ENCODE measurements at places on chromosomes 5 and 9.

DNA sequence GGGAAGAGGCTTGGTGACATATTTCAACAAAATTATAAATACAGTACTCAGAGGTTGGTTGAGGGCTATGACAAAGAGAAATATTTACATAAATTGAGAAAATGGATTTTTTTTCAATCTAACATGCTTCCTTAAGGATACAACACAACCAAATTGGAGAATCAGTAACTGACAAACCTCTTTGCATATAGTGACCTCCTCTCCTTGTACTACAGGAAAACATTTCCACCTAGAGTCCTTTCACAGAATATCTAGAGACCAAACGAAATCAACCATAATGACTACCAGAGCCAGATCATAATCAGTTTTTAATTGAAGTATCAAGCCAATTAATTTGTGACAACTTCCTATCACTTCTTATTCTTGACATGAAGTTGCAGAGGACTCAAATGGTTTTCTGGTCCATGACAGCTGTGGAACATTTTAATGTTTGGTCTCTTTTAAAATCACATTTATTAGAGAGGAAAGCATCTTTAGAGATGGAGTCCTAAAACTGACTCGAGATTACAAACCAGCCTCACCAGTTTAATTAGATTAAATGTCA, 1636.5 kb upstream of the C9orf72 start:
- no peak for DNase-seq

GRCh38 chr9:135968601-135969000, 7.4 kb upstream of the UBAC1 start:
- DNase-seq = no peak

GRCh38 chr5:93598091-93599000, 15.3 kb downstream of the NR2F1 start:
- no peak for DNase-seq

GRCh38 chr5:132501961-132502931, 11.7 kb upstream of the IRF1 start:
- DNase-seq = no peak

GRCh38 chr5:169867347-169867746, 112.9 kb downstream of the INSYN2B start:
- no peak for DNase-seq

DNA sequence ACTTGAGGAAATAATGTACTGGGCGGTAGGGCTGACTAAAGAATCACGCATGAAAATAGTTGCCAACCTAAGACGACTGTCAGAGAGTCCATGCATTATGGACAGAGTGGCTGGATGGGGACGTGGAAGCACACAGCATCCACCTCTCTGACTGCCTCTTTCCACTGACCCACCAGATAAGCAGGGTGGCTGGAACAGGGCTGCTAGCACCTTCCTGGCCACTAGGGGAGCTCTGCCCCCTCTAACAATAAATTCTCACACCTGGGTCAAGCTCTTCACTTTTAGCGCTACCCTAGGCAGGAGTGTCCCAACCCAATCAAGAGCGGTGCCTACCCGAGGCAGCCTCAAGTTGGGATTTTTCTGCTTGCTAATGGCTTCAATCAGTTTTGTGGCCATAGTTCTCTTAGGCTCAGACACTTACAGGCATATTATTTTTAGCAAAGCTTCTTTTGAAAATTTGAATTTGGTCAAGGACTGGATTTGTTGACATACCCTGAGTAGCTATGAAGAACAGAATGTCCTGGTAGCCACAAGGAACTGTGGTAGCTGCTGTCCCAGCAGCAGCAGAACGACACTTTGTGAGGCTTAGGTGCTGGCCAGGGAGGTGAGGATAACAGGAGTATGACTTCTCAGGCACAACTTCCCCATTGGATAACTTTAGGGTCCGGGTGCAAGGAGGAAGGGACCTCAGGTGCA, 6.9 kb upstream of the TPM2 start:
- peak; percentile 34 for DNase-seq

GRCh38 chr9:70494221-70494620, 79.8 kb upstream of the KLF9 start:
- DNase-seq = no peak

GRCh38 chr9:133822430-133823065, 84.4 kb upstream of the SARDH start:
- no peak for DNase-seq

GRCh38 chr9:120733190-120733589, 18.9 kb upstream of the MEGF9 start:
- no peak for DNase-seq

- DNase-seq = no peak
Measured at GRCh38 chr5:16742938-16743337, 126.1 kb upstream of the RETREG1 start.

DNA sequence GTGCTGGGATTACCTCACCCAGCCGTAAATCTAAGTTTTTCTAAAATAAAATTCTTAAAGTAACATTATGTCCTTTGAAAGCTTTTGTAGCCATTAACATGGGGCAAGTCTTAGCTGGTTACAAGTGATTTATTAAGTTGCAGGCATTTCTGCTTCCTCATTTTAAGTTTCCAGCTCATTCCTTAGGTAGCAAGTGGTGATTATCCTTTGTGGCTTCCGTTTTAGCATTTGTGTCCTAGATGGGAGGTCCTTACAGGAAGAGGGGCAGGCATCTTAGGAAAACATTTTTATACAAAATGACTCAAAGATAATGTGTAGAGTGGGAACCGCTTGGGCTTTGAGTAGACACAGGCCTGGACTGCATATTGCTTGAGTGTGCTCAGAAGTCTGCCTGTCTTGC, 35.0 kb upstream of the ROPN1L start:
- DNase-seq = no peak

DNA sequence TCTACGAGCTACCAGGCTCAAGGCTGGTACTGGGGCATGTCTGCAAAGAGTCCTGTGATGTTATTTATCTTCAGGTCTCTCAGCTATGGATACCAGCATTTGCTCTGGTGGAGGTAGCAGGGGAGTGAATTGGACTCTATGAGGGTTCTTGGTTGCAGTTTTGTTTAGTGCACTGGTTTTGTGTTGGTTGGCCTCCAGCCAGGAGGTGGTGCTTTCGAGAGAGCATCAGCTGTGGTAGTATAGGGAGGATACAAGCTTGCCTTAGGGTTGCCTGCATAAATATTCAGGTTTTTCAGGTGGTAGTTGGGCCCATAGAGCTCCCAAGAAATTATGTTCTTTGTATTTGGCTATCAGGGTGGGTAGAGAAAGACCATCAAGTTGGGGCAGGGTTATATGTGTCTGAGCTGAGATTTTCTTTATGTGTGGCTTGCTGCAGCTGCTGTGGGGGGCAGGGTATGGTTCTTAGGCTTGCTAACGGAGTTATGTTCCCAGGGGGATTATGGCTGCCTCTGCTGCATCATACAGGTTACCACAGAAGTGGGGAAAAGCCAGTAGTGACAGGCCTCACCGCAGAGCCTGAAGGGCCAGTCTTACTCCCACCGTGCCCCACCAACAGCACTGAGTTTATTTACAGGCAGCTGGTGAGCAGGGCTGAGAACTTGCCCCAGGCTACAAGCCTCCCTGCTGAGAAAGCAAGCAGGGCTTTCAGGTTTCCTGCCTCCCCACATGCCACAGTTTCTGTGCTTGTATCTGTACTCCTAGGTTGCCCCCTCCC, 9.7 kb upstream of the RIOK2 start:
- DNase-seq = no peak

DNA sequence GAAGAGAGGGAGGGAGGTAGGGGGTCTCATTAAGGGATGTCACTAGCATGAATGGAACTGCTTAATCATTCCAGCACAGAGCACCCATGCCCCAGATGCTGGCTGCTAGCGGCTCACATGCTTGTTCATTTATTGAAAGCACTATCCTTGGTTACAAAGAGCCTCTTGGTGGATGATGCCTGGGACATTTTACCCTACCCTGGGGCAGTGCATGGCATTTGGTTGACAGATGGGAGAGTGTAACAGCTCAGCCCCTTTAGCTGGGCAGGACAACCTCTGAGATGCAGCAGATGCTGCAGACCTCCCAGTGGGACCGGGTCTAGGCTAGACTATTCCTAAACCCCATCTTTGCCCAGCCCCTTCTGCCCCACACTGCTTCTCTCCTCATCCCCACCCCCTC, 46.9 kb upstream of the TCERG1 start:
- no peak for DNase-seq

- no peak for DNase-seq
Measured at GRCh38 chr9:135950135-135950682, 11.0 kb downstream of the UBAC1 start.

DNA sequence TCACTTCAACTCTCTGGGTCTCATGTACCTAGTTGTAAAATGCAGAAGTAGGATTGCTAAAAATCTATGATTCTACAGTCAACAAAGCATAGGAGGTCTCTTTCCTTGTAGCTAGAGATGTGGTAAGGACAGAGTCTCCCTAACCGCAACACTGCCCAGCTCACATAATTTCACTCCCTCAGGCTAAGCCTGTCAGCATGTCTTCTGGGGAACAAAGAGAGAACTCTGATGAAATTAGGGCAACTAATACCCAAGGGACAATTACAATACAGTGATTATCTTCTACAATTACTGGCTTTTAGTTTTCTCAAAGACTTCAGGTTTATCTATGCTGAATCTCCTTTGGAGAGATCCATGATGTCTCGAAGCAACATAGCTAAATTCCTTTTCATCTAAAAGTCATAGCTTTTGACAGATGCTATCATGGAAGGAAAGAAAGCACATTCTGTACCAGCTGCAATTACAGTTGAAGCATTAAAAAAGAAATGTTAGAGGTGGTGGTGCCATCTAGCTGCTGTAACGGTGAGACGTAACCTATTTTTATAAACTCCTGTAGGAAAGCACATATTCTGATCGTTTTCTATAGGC, 141.1 kb upstream of the TARS1 start:
- no peak for DNase-seq
